ENCODE measurements at places on chromosomes 4 and X.

DNA sequence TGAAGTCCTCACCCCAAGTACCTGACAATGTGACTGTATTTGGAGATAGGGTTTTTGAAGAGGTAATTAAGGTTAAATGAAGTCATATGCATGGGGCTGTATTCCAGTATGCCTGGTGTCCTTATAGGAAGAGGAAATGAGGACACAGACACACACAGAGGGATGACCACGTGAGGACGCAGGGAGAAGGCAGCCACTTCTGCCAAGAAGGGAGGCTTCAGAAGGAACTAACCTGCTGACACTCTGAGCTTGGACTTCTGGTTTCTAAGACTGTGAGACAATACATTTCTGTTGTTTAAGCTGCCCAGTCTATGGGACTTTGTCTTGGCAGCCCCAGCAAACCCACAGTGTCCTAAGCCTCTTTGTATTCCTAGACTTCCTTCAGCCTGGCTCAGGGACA lies 3.0 kb upstream of the SLC2A9 start:
- no peak for DNase-seq

GRCh38 chr4:32147446-32148085 lies 1427.4 kb downstream of the PCDH7 start:
- no peak for DNase-seq

DNA sequence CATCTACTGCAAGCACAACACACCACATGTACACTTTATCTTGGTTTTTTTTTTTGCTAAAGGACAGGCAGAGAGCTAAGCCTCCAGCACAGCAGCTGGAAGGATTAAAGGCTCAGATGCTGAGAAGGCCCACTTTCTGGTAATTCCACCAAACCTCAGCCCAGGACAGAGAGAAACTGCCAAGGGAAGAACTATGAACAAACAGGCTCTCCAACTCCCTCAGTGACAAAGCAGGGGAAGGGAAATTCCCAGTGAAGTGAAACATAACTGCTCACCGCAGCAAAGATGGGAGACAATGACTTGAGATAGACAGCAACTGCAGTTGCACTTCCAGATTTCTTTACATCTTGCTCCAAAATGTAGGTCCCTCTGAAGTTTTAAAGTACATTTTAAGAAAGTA lies 4.8 kb downstream of the PROM1 start:
- DNase-seq: no peak

- DNase-seq: no peak
These were observed 89.8 kb upstream of the PRKG2 start for GRCh38 chr4:81304871-81305270.

DNA sequence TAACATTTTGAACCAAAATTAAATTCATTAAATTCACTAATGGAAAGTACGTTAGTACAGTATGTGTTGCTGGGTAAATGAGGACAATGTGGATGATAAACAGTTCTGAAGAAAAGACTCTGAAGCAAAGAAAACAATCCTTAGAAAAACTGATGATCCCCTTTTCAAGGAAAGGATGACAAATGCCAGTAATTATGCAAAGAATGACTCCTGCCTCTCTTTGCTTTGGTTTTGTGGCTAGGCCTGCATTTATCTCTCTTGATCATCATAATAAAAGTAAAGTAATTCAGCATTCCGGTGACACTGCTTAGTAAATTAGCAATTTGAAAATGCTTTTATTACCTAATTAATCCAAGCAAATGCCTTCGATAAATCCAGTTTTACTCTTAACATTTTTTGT lies 652.2 kb upstream of the DIPK2B start:
- no peak for DNase-seq

- no peak for DNase-seq
These were observed 2.2 kb downstream of the SLC16A2 start for GRCh38 chrX:74423289-74423998.

GRCh38 chrX:123835661-123836371 lies 24.0 kb upstream of the XIAP start:
- DNase-seq: no peak

DNA sequence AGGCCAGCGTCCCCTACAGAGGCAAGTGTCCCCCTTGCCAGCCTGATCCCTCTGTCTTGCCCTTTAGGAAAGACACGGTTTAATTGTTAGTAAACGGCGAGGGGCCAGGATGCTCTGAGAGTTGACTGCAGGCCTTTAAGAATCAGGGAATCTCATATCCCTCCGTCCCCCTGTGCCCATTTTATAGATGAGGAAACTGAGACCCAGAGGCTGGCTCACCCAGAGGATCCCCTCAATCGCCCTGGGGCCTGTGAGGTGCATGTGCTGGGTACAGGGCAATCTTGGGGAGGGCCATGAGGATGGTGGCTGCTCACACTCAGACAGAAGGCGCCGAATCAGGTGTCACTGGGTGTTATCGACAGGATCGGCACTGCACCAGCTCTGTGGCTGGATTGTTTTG lies 575 bp downstream of the ZNF185 start:
- no peak for DNase-seq

- DNase-seq: no peak
These were observed 91.8 kb downstream of the PDE5A start for GRCh38 chr4:119536572-119537528.

- DNase-seq: no peak
These were observed 79.9 kb downstream of the CPZ start for GRCh38 chr4:8672486-8672885.

GRCh38 chr4:14293582-14293981 lies 666.1 kb upstream of the BOD1L1 start:
- no peak for DNase-seq

GRCh38 chr4:4608214-4608537 lies 66.3 kb upstream of the STX18 start:
- no peak for DNase-seq

- no peak for DNase-seq
These were observed 217.4 kb upstream of the GIMD1 start for GRCh38 chr4:106585915-106586349.

DNA sequence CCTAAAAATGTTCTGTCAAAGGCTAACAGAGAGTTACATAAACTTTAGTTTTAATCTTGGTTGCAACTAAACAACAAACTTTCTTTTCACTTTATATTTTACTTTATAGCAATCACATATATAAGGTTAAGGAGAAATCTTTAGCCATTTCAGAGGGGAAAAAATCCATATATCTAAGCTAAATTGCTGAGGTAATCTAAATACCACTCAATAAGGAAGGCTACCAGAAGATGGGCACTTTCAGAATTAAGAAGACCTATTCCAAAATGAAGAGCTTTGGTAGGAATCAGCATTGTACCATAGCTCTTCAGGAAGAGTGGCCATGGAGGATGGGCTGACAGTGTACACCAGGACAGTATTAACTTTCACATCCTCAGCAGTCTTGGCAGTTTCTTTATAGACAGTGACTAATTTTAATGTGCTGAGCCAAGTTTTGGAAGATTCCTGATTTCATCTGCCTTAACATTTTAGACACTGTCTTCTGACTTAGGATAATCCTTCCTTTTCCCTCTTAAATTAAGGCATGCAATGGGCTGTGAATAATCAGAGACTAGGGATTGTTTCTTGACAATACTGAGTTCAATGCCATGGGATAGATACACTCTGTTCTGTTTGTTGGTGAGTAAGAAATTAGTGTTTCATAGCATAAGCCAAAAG lies 7.1 kb downstream of the FAT4 start:
- no peak for DNase-seq

GRCh38 chr4:39451423-39452023 lies 7.2 kb downstream of the RPL9 start:
- no peak for DNase-seq

GRCh38 chr4:27915822-27916221 lies 1055.2 kb downstream of the STIM2 start:
- DNase-seq: no peak

DNA sequence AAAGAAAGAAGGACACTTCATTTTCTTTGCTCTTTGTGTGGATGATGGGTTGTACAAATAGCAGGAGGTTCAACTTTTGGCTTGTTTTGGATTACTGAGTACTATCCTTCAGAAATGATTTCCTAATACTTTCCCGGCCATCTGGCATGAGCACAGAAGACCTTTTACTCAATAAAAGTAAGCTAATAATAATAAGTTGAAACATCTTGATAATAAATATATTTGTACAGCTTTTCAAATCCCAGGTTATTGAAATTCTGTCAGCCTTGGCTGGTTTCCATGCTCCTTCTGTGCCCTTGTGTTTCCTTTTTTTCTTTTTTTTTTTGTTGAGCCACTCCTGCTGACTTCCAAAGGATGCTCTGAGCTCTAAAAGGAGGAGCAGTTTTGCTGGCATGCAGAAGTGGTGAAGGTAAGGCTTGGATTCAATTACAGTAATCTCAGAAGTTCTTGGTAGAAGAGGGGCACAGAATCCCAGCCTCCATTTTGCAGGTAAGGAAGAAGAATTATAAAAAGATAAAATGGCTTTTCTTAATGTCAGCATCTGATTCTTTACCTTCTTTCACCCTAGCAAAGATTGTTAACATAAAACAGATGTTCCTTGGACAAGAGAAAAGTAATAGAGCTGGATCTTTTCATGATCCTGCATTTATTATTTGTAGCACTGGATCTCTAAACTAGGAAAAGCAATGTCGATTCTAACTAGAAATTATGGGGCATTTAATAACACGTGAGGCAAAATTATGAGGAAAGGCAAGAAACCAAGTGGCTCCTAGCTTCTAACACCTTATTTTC lies 31.9 kb downstream of the REPS2 start:
- no peak for DNase-seq

- no peak for DNase-seq
These were observed 193.0 kb upstream of the RPS6KA3 start for GRCh38 chrX:20459410-20460350.

DNA sequence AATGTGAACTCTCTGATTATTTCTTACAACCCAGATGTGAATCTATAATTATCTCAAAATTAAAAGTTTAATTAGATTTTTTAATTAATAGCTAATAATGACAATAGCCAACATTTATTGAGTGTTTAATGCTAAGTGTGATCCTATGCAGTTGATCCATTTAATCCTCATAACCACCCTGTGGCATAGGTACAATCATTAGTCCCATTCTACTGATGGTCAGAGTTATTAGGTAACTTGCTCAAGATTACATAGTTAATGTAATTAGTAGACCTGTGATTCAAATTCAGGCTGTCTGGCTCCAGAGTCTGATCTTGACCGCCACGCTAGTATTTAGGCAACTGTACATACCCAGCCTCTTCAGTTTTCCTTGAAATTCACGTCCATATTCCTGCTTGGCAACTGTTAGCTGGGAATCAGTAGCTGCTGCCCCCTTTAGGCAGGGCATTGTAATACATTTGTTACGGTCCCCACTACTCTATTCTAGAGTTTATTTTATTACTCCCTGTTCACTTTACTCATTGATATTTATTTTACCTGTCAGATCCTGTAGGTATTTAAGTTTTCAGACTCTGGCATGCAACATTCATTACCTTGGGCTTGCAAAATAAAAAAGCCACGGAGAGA lies 20.6 kb upstream of the TEC start:
- DNase-seq: peak; percentile 48

DNA sequence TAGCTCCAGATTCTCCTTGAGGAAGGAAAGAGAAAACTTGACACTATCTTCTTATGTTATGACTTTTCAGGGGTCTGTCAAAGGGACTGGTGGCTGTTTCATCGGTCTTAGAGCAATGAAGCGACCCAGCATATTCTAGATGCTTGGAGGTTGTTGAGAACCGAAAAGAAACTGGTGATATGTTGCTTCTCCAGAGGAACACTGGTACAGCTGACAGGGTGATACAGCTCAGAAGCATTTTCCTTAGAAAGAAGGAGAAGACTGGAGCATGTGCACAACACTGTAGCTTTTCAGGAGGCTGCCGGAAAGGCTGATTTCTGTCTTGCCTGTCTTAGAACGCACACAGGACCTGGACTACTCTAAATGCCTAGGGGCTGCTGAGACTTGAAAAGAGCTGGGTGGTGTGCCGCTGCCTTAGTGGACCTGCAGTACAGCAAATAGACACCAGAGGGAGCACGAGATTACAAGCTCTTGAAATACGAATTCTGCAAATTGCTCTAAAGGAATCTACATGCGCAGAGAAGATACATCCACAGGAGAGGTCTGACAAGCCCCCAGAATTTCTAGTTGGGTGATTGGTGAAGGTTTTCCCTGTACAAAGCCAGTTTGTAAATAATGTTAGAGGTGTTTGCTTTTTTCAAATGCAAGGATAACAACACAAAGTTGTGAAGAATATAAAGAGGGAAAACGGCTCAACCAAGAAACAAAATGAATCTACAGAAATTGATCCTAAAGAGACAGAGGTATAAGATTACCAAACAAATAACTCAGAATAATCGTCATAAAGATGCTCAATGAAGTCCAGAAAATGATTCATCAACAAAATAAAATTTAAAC lies 223.1 kb upstream of the DMD start:
- DNase-seq: peak; percentile 53

DNA sequence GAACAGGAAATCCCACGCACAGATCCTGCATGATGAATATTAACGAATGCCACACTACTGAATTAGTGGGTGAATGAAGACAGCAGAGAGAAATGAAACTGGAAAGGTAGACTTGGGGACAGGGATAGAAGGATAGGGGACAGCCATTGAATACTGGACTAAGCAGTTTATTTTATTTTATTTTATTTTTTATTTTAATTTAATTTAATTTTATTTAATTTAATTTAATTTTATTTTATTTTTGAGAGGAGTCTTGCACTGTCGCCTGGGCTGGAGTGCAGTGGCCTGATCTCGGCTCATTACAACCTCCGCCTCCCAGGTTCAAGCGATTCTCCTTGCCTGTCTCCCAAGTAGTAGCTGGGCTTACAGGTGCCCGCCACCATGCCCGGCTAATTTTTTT lies 385.2 kb downstream of the GPAT3 start:
- no peak for DNase-seq

DNA sequence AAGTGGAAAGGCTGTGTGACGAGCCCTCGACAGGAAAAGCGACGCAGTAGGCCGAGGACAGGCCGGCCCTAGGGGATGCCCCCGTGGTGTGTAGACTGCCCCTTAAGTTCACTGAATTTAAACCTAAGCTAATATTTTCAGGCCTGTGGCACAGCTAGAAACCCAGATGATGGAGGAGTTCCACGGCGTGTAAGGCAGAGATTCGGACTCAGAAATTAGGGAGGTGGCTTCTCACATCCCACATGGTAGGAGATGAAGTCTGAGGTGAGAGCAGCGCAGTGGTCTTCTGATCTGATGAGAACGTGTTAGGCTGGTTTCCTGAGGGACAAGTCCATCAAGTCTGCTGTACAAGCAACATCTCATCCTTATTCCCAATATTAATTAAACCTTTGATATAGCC lies 7.8 kb downstream of the LRP2BP start:
- no peak for DNase-seq

GRCh38 chr4:138438608-138439007 lies 196.5 kb upstream of the SLC7A11 start:
- no peak for DNase-seq

DNA sequence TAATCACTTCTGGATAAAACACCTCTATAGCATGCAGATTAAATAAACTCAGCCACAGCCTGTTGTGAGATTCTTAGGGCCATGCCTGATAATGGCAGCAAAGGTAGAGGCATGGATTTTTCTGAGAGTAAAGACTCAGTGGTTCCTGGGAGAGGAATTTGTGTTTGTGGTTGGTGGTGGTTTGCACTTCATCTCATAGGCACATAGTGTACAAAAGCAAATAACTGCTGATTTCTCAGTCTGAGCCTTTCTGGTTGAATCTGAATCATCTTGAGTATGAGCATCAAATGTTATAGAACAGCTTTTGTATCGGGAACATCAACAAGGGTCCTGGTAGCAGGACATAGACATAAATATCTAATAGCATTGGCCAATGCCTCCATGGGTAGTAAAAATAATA lies 274.3 kb downstream of the FRMPD4 start:
- no peak for DNase-seq

- DNase-seq: no peak
These were observed 109.8 kb upstream of the ANXA3 start for GRCh38 chr4:78441756-78442155.

- no peak for DNase-seq
These were observed 80.0 kb upstream of the AFAP1 start for GRCh38 chr4:8019396-8020365.

- no peak for DNase-seq
These were observed 164.3 kb upstream of the MAMLD1 start for GRCh38 chrX:150198776-150199175.
